Naive B cell (primary cell): ENCODE measurements at places on chromosomes 16 and 17. TPM values are rescaled to one million over a fixed set of nuclear protein-coding genes. Genes with fewer than 3 reads are reported as not detected.

Gene TRPV2
- polyA plus RNA-seq: 59.9 TPM

Gene KRTAP4-6
- polyA plus RNA-seq: not detected

Gene SRL
- polyA plus RNA-seq: not detected

Gene SLC12A3
- not detected for polyA plus RNA-seq

DNA sequence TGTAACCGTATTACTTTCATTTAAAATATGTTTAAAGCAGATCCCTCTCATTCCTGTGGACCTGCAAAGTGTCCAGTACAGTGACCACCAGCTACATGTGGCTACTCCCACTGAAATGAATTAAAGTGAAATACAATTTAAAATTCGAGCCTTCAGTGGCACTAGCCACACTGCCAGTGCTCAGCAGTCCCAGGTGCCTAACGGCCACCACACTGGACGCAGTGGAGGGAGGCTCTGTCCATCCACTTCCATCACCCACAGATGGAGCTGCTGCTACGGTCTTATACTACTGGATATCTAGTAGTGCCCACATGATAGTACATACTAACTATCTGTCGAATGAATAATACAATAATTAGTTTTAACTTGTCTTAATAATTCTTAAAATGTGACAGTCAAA lies 2.3 kb upstream of the CBX2 start:
- H3K27ac ChIP-seq: no peak overlapping the region
- peaks cover 16% of the 10 kb centered on the region for H3K4me1 ChIP-seq
- no peak for DNase-seq
- H3K36me3 ChIP-seq: no peaks in the 10 kb centered on the region

- peaks cover 11% of the 10 kb centered on the region for H3K36me3 ChIP-seq
- H3K4me1 ChIP-seq: peaks cover 15% of the 10 kb centered on the region
- no peak for DNase-seq
- no peak overlapping the region for H3K4me3 ChIP-seq
- H3K27me3 ChIP-seq: peaks cover 82% of the 10 kb centered on the region
- no peak overlapping the region for H3K27ac ChIP-seq
Observed at GRCh38 chr16:54939510-54940278, 9.0 kb downstream of the IRX5 start.
